ENCODE measurements at places on chromosomes 3 and 15. TPM values are rescaled to one million over a fixed set of nuclear protein-coding genes. Genes with fewer than 3 reads are reported as not detected.

Gene GOLGA8S
- polyA plus RNA-seq: 0.01 TPM

DNA sequence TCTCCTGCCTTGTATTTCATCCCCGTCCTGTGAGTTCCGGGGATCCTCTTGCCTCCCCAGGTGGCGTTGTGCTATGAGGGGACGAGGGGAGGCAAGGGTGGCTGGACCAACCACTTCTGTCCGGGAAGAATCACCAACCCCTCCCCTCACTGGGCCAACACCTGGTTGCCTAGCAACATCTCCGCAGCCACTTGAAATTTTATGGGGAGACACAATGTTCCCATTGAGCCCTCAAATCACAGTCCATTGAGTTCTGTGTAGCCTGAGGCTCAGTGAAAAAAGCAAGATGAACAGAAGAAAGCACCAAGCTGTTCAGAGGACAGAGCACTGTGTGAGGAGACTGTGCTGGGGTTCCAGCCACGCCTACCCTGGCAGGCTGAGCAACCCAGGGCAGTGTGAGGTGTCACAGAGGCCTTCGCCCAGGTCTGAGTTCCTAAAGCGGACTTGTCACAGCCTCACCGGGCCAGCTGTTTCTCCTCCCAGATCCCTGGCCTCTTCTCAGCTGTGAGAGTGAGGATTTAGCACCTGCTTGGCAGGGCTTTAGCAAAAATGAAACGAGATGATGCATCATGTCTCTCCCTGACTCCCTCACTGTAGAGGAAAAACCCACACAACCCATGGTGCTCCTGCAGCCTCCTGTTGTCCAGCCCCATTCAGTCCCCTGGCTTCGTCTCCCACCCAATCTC is 76.8 kb downstream of the ATP2B2 start:
- no peak for DNase-seq

DNA sequence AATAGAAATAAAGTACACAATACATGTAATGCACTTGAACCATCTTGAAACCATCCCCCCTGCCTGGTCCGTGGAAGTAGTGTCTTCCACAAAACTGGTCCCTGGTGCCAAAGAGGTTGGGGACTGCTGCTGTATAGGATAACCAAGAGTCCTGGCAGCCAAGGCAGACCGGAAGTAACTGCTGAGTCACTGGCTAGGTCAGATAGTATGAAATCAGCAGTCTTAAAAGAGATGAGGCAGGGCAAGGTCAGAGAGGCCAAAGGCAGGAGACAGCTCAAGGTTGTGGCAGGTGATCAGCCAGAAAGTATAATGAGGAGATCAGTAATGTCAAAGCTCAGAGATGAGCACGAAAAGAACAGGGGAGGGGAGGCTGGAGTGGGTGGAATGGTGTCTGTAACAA is 60.2 kb downstream of the MAP3K13 start:
- DNase-seq: no peak

GRCh38 chr15:69887009-69887408 is 210.7 kb downstream of the TLE3 start:
- DNase-seq: no peak

DNA sequence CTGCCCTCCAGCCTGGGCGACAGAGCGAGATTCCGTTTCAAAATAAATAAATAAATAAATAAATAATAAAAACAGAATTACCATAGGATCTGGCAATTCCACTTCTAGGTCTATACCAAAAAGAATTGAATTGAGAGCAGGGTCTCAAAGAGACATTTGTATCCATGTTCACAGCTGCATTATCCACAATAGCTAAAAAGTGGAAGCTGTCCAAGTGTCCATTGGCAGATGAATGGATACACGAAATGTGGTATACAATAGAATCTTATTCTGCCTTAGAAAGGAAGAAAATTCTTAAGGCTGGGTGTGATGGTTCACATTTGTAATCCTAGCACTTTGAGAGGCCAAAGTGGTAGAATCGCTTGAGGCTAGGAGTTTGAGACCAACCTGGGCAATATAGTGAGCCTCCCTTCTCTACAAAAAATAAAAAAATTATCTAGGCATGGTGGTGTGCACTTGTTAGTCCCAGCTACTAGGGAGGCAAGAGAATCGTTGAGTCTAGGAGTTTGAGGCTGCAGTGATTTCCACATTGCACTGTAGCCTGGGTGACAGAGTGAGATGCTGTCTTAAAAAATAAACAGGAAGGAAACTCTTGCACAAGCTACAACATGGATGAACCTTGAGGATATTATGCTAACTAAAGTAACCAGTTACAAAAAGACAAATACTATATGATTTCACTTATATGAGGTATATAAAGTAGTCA is 24.2 kb downstream of the PFKFB4 start:
- no peak for DNase-seq

All from keratinocyte (primary cell).